ENCODE measurements at places on chromosomes 5 and 9.
A peak's percentile ranks its signal among the peaks of the same experiment; 100 is the strongest.

GRCh38 chr5:17118631-17119030 lies 98.8 kb upstream of the BASP1 start:
- DNase-seq, result peak; percentile 12

DNA sequence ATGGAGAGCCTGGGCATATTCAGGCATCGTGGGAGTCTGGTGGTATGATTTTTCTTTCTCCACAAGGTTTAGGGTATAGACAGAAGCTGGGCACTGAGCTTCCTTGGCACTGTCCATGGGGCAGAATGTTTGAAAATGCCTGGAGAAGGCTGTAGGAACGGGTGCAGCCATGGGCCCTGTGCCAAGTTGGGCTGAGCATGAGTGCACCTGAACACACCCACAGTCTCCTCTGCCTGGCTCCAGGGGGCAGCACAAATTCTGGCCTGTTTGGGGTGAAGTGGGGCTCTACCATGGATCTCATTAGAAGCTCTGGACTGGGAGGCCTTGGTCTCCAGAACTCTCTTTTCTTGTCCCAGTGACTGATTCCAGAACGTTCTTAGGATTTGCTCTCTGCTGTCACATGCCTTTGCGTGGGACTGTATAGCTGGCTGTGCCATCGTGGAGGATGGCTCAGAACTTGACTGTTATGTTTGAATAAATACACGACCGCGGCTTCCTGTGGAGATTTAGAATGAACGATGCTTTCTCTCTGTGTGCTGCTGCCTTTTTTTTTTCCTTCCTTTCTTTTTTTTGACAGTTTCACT lies 229.8 kb downstream of the FANCC start:
- no peak for DNase-seq

- no peak for DNase-seq
Observed at GRCh38 chr9:134065612-134066419, 2.0 kb downstream of the BRD3 start.

- DNase-seq, result no peak
Observed at GRCh38 chr5:32520356-32520755, 65.0 kb upstream of the SUB1 start.

- no peak for DNase-seq
Observed at GRCh38 chr9:135060461-135061116, 26.9 kb upstream of the OLFM1 start.

- no peak for DNase-seq
Observed at GRCh38 chr5:57529864-57530263, 47.3 kb upstream of the ACTBL2 start.

DNA sequence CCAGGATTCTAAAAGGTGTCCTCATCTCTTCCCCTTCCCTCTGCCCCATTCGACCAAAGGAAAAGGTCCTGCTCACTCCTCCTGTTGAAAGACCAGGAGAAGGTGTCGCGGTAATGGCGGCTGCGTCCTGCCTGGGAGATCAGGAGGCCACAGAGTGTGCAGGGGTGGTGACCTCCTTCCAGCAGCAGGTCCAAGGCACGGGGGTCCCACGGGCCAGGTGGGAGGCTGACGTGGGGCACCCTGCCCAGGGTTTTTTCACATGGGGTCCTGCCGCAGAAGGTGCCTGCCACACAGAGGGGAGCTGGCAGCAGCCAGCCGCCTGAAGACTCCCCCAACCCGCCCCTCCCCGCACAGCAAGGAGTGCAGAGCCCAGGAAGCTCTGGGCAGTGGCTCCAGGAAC lies 22.2 kb upstream of the ADAMTS2 start:
- no peak for DNase-seq

GRCh38 chr9:38363589-38363925 lies 28.9 kb upstream of the ALDH1B1 start:
- no peak for DNase-seq

- DNase-seq, result no peak
Observed at GRCh38 chr9:129344641-129345495, 166.8 kb upstream of the IER5L start.

GRCh38 chr5:173287086-173287485 lies 41.1 kb downstream of the STC2 start:
- DNase-seq, result no peak

DNA sequence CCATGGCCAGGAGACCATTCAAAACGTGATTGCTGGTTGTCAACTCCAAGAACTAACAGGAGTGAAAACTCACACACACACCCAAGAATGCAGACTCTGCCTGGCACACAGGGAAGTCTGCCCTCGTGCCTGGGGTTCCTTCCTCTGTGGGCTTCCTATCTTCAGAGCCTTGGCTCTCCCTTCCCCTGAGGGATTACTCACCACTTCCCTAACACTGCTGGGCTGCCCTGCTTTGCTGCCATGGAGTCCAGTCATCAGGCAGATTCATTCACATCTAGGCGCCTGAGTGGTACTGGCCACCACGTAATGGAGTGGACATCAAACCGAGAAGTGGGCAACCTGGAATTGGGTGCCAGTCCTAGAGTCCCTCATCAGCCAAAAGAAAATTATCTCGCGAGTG lies 76.4 kb upstream of the PRSS3 start:
- no peak for DNase-seq

DNA sequence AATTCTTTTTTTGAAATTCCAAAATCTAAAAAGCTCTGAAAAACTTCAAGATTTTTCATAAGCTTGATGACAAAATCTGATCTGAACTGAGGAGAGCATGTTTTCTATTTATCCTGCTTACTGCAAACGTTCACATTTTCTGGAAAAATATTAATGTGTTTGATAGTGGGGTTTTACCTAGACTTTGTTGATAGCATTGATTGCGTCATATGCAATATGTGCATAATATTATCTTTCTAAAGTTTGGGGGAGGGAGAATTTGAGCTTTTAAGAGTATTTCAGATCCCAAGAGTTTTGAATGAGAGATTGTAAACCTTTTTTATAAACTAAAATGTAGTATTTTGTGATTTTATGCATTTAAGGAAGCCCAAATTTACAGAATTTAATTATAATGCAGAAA lies 62.8 kb upstream of the CDH6 start:
- no peak for DNase-seq

DNA sequence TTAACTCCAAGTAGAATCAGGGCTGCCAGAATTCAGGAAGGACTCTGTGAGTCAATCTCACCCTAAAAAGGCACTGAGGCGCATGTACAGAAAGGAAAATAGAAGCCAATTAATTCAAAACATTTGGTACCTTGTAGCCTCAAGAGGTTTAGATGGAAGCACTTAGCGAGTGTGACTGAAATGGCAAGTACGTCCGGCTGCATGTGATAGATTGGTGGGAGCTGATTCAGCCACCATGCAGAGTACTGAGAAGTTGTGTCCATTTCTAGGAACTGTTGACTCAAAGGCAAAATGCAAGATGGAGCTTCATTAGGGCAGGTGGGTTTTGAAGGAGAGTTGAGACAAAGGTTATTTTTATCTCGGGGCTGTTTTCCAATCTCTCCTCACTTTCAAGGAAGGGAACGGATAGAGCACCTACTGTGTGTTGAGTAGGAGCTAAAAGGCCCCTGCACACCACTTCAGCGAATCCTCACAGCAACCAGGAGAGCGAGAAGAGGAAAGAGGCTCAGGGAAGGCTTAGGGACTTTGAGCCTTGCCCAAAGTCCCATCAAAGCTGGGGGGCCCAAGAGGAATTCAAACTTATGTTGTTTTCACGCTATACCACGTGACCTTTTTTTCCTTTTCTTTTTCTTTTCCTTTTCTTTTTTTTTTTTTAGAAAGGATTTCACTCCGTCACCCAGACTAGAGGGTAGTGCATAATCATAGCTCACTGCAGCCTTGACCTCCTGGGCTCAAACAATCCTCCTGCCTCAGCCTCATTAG lies 34.6 kb upstream of the CPEB4 start:
- DNase-seq, result no peak

DNA sequence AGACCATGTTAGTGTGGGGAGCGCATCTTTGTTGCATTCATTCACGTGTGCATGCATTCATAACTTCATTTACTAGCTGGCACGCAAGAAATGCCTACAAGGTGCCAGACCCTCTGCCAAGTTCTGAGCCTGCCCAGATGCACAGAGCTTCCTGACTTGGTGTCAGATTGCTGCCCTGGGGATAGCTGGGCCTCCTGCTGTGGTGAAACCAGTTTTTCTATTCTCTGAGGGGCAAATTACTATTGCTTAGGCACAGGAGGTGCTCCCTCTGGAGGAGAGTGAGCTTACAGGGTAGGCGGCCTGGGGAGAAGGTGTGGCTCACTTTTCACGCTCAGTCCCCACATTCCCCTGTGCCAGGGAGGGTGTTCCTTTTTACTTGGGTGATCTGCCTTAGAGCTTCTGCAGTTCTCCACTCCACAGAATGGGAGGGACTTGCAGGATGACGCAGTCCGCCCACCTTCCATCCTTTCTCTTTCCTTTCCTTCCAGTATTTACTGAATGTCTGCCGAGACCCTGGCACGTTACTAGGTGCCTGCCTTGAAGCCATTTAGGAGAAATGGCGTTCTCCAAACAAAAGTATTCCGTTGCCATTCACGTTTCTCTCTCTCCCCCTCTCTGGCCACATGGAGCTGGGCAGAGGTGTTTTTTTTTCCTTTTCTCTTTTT lies 27.9 kb upstream of the CTNNA1 start:
- DNase-seq, result no peak

GRCh38 chr5:154274828-154275185 lies 84.3 kb downstream of the GALNT10 start:
- DNase-seq, result no peak

GRCh38 chr9:72557549-72557948 lies 36.1 kb downstream of the TMC1 start:
- no peak for DNase-seq

DNA sequence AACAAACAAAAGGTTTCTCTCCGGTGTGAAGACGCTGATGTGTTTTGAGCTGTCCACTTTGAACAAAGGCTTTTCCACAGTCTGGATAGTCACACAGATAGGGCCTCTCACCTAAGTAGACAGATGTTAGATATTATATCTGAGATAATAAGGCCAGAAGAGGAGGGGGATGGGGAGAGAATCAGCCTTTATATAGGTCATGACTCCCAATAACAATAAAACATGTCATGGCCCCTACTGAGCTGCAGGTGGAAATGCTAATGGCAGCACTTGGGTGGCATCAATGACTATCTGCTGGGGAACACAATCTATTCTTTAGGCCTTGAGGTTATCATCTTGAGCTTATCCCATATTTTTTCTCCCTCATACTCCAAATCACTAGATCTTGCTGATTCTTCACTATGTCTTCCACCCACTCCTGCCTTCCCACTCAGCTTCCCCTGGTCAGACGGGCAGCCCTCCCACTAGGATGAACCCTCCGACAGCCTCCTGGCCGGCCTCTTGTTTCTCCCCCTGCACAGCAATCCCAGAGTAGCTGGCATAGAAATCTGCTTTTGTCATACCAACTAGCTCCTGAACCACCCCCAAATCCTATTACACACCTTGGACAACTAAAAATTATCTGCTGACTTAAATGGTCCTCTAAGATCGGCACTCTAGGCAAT lies 11.5 kb upstream of the SLC35D2 start:
- DNase-seq, result no peak

DNA sequence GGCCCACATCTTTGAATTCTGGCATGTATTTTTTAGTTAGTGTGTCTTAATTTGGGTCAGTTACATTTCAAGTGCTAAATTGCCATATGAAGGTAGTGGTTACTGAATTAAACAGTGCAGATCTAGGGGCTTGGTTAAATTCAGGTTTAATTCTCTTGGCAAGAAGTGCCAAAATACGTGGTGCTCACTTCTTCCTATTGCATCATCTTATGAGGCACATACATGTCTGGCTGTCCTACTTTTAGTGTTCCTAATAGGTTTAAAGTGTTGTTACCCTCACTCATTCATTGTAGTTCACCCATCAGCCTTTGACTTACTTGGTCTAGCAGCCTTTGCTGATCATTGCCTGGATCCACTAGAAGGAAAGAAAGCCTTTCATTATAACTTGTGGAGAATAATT lies 59.5 kb downstream of the RPS6 start:
- no peak for DNase-seq

GRCh38 chr9:5790923-5791322 lies 42.0 kb downstream of the ERMP1 start:
- DNase-seq, result no peak

DNA sequence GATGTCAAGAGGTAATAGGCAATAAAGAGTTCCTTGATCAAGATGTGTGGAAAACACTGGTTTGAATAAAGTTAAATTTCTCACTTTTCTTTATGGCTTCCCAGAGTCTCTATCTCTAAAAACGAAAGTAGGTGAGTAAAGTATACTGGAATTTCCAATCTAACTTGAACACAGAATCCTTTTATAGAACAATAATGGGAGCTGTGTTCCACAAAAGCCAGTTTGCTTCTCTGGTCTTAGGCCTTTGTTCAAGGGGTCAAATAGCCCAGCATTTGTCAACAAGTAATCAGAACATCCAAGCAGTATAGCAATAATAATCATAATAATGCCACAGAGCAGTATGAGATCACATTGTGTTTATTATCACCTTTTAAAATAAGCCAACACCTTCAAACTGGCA lies 20.2 kb downstream of the ATP10B start:
- no peak for DNase-seq

GRCh38 chr9:122498883-122499288 lies 11.7 kb upstream of the OR1J2 start:
- DNase-seq, result no peak

- DNase-seq, result no peak
Observed at GRCh38 chr5:146586752-146587151, 70.8 kb upstream of the GPR151 start.

GRCh38 chr5:16792598-16793275 lies 143.4 kb downstream of the MYO10 start:
- no peak for DNase-seq

DNA sequence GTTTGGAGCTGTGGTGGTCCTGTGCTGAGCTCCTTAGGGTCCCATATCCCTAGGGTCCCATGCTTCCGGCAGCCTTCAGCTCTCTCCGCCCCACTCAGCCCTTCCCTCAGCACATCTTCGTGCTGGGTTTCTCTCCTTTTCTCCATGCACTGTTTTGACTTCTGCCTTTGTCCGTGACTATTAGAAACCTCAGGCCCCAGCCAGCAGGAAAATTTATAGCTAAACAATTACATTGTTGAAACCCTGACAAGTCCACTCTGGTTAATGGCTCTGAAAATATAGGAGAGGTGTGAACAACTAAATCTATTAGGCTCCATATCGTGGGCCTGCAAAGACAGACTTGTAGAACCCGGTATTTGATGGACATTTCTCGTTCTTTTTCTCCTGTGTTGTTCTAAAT lies 523.7 kb downstream of the CCDC171 start:
- no peak for DNase-seq

All from esophagus squamous epithelium (tissue), 5 donors.